ENCODE measurements at places on chromosomes 7 and 10. TPM values are rescaled to one million over a fixed set of nuclear protein-coding genes. Genes with fewer than 3 reads are reported as not detected.

MYPN gene
- total RNA-seq, result 83.4 TPM

BZW2 gene
- 124 TPM for total RNA-seq

LIPK gene
- not detected for total RNA-seq

CYP2C19 gene
- total RNA-seq, result not detected

GNAT3 gene
- total RNA-seq, result not detected

OPN1SW gene
- total RNA-seq, result not detected

- peak; percentile 78 for DNase-seq
Observed at GRCh38 chr10:6232846-6233724, 30.4 kb downstream of the PFKFB3 start.

DNA sequence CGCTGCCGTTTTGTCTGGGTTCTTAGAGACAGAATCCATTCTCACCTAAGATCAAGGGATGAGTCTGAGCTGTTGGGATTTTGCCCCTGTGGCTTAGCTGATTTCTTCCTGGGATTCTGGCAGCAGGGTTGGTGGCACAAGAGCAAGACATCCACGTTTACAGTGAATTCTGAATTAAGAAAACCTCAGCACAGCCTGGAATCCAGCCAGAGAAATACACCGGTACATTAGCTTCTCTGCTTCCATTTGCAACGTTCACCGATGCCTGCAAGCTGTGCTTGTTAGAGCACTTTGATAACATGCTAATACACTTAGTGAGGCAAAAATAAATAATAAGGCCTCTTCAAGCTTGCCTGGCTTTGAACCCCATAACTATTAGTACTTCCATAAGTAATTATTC is 569.8 kb downstream of the CALN1 start:
- DNase-seq, result no peak

- no peak for DNase-seq
Observed at GRCh38 chr10:126690534-126690933, 20.0 kb upstream of the C10orf90 start.

DNA sequence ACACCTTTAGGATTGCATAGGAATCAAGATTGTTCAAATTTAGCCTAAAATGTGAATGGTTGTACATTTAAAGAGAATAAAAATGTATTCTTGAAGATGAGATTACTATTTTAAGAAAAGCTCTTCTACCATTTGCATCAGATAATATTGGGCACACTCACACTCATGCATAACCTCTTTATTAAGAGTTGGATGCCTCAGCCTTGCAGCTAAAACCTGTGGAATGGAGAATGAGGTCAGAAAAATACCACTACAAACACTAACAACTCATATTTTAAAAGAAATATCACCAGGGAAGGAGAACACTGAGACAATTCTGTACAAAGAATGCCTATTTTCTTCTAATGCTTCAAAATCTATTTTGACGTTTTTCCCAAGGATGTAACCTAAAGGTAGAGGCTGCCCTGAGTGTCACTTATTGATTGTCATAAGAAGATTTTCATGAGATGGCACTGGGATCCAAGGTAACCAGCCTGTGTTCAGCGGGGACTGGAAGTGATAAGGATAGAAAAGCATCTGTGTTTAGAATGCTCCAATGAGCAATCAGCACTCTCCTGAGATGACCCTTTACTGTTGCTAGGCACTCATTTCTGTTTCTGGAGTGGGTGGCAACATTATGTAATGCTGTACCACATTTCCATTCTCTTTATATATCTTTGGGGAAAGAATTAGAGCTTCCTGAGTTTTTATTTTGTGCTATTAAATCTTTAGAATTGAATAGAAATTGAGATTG is 26.6 kb downstream of the REEP3 start:
- no peak for DNase-seq

- DNase-seq, result no peak
Observed at GRCh38 chr10:110706690-110707098, 62.6 kb downstream of the RBM20 start.

GRCh38 chr7:105830405-105831301 is 45.7 kb downstream of the ATXN7L1 start:
- no peak for DNase-seq

DNA sequence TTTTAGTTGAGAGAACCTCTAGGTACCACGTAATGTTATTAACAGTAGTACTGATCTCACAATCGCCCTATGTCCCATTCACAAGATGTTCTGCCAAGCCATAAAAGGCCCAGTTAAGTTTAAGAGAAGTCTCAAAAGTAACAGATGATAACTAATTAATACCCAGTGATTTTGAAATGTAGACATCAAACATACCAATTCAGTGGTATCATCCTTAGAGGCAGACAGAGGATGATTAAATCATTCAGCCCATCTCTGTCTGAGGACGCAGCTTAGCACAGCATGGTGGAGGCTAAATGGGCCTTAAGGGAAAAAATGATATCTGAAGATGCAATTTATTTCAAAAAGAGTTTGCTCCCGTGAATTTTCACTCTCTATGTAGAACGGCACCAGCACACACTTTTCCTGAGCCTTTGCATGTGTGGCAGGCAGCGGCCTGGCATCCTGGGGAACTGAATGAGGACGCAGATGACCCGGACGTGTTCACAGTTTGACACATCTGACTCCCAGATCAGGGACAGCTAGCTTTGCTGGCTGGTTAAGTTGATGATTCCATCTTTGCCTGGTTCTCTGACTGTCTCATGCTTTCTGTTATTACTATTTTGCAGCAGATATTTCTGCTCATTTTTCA is 13.4 kb downstream of the EGFR start:
- DNase-seq, result no peak

GRCh38 chr10:69241575-69241974 is 21.4 kb downstream of the HKDC1 start:
- no peak for DNase-seq

- no peak for DNase-seq
Observed at GRCh38 chr7:102173669-102174068, 113.0 kb upstream of the SH2B2 start.

GRCh38 chr7:103348452-103348851 is 1.0 kb downstream of the PSMC2 start:
- no peak for DNase-seq

- no peak for DNase-seq
Observed at GRCh38 chr7:155533827-155534690, 12.3 kb downstream of the CNPY1 start.

DNA sequence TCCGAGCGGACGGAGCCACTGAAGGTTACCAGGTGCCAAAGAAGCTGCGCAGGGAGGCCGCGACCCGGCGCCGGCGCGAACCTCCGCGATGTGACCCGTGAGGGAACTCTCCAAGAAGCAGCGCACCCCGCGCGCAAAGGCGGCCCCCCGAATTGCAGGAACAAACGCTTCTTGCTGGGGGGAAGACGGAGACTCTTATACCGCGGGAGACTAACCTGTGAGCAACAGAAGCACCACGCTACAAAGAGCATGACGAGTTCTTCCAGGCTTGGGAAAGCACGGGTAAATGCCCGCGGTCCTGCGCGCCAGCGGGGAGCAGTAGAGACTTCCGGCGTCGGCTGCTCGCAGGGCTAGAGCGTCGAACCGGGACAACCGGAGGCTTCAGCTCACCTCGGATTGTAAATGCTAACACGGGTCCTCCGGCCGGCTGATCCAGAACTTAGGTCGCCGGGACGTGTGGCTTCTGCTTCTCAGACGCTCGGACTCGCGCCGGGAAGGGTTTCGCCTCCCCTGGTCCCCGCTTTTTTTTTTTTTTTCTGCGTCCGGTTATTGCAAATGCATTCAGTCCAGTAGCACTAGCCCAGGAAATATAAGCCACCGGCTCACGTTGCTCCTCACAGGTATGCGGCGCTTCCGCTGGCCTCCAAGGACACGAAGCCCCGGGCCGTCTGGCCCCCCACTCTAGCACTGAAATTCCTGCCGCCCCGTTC is at the start of gene COA1:
Gene COA1 (minus strand): TSS at position 310 of the 710 bp plus-strand sequence. CDS start 80,909 bp downstream, outside the sequence.
- DNase-seq, result peak; percentile 88

- DNase-seq, result no peak
Observed at GRCh38 chr7:44098092-44099068, 5.8 kb upstream of the AEBP1 start.

GRCh38 chr7:155491812-155492211 is 33.9 kb downstream of the EN2 start:
- no peak for DNase-seq

GRCh38 chr7:33589911-33590310 is 315.4 kb upstream of the BMPER start:
- DNase-seq, result no peak

DNA sequence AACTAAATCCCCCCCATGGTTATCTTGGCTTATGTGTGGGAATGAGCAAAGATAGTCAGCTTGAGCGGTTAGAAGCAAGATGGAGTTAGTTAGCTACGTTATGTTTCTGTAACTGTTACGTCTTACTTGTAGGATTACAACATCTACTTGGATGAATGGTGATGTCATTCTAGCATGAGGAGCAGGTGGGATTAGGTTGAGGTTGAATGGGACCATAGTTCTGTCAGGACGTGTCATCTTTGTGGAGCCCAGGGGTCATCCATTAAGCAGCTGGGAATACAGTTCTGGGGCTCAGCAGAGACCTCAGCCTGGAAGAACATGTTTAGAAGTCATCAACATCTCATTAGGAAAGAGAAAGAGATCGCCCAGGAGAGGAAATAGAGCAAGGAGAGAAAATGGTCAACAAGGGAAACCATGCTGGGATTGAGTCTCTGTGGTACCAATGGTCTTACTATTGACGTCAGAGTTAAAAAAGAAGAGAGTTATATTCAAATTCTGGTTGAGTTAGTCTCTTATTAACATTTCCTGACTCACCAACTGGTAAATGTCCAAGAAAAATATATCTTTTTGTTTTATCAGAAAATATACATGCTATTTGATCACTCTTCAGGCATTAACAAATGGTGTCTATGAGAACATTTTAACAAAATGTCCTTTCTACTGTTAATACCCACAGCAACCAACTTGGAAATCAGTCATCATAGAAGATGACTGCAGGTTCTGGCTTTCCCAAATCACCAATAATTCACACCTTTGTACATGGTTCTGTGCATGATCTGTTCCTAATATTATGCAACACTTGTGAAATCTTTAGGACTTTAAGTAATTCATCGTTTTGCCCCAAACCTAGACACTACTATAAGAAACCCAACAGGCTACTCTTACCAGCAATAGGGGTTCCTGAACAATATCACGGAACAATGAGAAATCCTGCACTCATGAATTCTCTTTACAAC is 96.9 kb downstream of the KIAA1217 start:
- DNase-seq, result no peak

DNA sequence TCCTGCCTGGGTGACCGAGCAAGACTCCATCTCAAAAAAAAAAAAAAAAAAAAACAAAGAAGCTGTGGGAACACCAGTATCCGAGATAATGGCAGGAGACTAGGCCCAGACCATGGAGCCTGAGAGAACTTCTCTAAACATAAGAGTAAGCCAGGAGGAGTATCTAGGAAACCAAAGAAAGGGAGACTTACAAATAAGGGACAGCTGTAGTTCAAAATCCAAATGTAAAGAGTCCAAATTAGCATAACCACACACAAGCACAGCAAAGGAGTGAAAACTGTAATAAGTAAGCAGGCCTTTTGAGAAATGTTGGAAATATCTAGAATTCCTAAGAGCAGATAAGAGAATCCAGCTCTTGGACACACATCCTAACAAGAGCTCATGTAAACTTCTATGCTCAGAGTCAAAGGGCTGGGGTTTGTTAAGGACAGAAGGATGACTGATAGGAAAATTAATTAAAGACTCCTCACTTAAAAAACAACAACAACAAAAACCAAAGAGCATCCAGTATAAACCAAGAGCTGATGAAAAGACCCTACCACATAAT is 15.8 kb downstream of the ZNF25 start:
- no peak for DNase-seq

- DNase-seq, result no peak
Observed at GRCh38 chr10:123890756-123891143, 857 bp downstream of the CPXM2 start.

DNA sequence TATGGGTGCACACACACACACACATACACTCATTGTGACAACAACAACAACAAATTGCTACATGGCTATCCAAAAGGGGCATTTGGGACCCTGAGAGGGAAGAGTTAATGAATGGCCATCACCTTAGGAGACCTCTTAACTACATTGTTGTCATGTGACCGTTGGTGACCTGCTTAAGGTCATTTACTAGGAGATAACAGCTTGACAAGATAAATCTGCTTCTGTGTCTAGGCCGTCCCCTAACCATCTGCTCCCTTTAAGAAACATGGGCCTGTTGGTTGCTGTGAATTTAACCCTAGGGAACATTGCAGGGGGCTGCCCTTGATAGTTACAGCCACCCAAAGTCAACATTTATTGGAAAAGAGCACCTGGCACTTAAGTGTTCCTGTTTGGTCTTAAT is 29.7 kb downstream of the C1QL3 start:
- DNase-seq, result no peak

GRCh38 chr10:81843042-81843441 is 32.0 kb upstream of the NRG3 start:
- DNase-seq, result no peak

GRCh38 chr7:112398534-112398933 is 51.7 kb upstream of the IFRD1 start:
- DNase-seq, result no peak

- no peak for DNase-seq
Observed at GRCh38 chr10:101631821-101632475, 43.8 kb downstream of the DPCD start.

DNA sequence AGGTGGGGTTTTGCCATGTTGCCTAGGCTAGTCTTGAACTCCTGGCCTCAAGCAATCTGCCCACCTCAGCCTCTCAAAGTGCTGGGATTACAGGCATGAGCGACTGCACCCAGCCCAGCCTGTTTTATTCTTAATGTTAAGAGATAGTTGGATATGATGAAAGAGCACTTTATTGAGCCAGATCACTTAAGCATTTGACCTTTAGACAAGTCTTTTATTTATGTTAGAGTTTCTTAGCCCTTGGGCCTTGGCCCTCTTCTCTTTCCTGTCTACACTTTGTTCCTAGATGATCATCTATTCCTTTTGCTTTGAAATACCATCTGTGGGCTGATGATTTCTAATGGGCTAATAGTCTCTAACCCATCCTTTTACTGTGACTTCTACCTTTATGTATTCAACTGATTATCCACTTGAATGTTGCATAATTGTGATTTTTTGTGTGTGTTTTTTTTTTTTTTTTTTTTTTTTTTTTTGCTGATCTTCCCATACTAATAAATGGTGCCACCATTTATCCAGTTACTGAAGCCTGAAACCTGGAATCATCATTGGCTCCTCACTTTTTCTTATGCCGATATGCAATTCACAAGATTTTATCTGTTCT is 34.8 kb downstream of the BTRC start:
- no peak for DNase-seq

GRCh38 chr10:117631276-117632145 is 89.0 kb downstream of the EMX2 start:
- DNase-seq, result peak; percentile 94

DNA sequence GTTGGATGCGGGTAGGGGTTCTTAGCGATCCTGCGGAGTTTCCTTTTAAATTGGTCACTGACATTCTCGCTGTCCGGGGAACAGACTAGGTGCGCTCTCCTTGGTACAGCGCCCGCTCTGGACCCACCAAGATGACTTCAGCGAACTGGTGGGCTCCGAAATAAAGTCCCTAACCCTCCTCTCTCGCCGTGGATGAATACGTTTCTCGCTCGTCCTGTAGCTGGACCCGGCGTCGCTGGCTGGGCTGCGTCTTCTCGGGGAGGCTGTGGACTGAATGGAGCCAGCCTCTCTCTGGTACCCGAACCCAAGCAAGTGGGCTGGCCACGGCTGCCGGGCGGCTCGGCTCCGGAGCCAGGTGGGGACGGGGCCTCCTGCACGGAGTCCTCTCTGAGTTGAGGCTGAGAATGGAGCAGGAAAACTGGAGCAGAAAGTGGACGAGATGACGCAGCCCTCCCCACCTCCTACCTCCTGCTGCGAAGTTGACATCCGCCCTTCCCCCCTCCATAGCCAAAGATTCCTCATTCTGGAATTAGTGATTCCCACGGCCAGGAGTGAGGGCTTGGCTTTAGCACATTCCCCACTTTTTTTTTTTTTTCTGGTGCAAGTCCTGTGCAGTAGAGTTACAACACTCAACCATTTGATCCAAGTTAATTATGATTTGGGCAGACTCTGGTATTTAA is 1.5 kb downstream of the UNC5B start:
- no peak for DNase-seq
